CD8-positive, alpha-beta memory T cell (primary cell): ENCODE measurements at places on chromosomes 13 and 19. TPM values are rescaled to one million over a fixed set of nuclear protein-coding genes. Genes with fewer than 3 reads are reported as not detected.

Gene NLRP5
- not detected for total RNA-seq

- no peak for DNase-seq
Observed at GRCh38 chr13:106633321-106633720, 65.4 kb upstream of the ARGLU1 start.

Gene ZNF729
- total RNA-seq, result not detected

DNA sequence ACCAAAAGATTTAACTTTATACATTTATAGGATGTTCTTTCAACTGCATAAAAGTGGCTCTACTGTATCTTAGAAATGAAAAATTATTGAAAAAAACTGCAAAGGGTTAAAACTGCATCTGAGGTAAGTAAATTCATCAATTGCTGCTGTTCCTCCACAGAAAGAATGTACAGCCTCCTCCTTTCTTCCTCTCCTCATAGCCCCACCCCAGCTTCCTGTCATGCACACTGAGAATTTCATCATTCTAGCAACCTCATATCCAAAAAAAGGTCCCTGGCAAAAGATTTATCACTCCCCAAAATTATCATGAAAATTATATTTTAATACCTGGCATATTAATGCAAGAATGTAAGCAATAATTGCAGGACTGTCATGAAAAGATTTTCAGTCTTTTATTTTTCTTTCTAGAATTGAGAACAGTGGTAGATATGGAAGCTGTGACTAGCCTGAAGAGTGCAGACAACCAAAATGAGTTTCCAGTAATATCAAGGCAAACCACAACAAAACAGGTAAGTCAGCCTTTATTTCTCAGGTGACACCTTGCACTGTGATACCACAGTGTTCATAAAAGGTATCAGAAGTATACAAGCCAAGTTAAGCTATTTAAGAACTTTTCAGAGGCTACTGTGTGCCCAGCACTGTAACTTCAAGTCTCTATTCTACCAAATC lies 110.8 kb downstream of the SUCLA2 start:
- no peak for DNase-seq

Gene TRIM28
- 705 TPM for total RNA-seq

DNA sequence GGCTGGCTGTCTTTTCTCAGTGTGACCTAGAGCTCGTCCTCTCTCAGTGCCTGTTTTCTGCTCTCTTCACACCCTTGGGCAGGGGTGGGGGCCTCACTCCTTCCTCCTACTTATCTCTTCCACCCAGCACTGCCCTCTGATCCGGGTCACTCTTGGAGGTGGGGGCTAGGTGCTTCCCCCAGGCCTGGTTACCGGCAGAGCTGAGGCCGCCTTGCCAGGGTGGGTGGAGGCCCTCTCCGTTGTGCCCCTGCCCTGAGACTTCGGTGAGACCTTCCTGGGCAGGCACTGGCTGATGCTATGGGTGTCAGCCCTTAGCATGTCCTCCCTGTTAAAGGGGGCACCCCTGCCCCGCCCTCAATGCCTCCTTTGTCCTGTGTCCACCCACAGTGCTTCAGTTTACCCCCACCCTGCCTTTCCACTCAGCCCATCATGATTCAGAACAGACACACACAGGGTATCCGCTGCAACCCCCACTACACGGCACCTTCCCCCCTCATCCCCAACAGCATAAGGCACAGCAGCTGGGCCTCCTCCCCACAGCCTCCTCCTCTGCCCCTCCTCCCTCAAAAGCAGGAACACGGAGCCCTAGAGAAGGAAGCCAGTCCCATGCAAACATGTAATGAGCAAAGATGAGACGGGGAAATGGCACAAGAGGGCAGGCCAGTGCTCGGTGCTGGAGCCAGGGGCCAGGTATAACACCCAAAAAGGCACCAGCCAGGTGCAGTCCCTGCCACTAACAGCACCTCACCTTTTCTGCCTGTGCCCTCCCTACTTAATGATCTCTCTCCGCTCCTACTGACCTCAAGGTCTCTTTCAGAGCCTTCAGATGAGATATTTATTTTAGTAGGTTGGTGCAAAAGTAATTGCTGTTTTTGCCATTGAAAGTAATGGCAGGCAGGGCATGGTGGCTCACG lies 9.8 kb downstream of the ZGLP1 start:
- DNase-seq, result no peak

DNA sequence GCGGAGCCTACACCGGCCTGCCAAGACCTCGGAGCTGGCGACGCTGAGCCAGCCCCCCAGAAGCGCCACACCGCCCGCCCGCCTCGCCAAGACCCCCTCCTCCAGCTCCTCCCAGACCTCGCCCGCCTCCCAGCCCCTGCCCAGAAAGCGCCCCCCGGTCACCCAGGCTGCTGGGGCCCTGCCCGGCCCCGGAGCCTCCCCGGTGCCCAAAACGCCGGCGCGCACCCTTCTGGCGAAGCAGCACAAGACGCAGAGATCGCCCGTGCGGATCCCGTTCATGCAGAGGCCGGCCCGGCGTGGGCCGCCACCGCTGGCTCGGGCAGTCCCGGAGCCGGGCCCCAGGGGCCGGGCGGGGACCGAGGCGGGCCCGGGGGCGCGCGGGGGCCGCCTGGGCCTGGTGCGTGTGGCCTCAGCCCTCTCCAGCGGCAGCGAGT lies 10.2 kb downstream of the C19orf25 start:
- DNase-seq, result no peak

DNA sequence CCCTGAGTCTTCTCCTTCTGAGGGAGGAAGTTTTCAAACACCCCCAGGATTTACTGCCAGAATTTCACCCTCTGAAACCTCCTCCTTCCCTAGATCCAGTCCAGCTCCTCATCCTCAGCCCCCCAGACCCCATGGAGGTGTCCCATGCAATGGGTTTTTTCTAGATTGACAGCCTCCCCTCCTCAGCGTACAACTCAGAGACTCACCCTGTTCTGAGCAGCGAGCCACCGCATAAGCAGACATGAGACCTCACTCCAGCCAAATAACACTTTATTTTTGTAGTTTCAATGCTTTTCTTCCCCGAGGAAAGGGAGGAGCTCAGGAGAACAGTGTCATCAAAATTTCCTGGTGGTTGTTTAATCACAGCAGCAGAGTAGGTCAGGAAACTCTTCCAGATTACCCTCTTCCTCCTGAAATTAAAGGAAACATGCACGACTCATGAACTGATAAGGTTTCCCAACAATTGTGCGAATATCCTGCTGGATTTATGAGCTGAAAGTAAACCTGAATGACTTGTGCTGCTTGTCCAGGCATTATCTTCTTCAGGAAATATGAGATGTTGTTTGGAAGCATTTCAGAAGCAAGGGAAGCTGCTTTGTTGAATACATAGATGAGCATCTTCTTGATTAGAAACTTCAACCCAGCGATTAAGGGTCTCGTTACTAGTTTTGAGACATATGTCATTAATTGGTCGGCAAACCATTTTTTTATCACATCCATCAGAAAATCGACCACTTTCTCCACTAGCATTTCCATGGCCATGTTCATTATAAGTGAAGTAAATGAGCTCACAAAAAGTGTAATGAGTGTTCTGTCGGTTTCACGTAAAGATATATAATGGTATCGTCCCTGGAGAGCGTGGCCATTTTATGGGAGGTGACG lies 36.2 kb downstream of the ERICH4 start:
- DNase-seq, result no peak

Gene EMP3
- 278 TPM for total RNA-seq

Gene FXYD7
- 0.60 TPM for total RNA-seq

DNA sequence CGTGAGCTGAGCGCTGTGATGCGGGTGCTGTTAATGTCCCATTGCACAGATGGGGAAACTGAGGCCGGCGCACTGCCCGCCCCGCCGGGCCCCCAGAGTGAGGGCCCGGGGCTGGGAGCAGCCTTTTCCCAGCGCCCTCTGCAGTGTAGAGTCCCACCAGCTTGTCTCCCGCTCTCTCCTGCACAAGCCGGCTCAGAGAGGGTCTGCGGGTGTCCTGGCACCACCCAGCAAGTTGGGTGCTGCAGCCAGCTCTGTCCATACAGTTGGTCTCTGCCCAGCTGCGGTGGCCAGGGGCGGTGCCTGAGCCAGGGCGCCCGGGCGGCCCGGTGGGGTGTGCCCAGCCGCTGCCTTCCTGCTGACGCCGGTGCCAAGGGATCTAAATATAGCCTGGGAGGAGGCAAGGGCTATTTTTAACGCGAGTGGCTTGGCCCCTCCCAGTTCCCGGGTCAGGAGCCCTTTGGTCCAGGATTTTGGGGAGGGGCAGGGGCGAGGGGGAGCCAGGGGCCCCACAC lies 19.3 kb downstream of the GADD45B start:
- peak; percentile 27 for DNase-seq

GRCh38 chr13:76038920-76039716 lies 403.0 kb downstream of the LMO7 start:
- DNase-seq, result no peak

Gene THAP8
- 1.3 TPM for total RNA-seq

DNA sequence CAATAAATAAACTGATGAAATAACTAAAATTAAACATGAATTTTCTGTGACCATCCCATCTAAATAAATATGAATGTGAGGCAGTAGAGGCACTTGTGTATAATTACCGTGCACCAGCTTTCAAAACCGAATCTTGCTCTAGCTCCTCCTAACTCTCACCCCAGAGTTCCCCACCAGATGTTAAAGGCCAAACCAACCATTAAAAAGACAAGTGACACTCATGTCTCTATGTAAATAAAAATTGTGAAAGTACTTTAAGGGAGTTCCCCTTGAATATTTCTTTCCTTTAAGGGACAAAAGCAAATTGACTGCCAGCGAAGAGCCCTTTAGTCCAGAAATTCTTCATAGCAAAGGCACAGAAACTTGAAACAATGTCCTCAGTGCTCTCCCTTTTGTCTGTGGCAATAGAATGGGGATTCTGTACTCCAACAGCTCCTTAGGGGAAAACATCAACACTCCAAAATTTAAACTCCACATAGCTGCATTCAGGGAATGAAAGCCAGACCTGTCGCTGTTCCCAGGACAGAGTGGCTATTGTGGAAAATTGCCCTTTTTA lies 101.7 kb upstream of the SOX21 start:
- DNase-seq, result no peak

GRCh38 chr13:34103854-34104253 lies 285.9 kb downstream of the RFC3 start:
- no peak for DNase-seq

Gene FPR1
- not detected for total RNA-seq

GRCh38 chr19:48624067-48624594 lies 4.8 kb downstream of the SPHK2 start:
- peak; percentile 92 for DNase-seq

DNA sequence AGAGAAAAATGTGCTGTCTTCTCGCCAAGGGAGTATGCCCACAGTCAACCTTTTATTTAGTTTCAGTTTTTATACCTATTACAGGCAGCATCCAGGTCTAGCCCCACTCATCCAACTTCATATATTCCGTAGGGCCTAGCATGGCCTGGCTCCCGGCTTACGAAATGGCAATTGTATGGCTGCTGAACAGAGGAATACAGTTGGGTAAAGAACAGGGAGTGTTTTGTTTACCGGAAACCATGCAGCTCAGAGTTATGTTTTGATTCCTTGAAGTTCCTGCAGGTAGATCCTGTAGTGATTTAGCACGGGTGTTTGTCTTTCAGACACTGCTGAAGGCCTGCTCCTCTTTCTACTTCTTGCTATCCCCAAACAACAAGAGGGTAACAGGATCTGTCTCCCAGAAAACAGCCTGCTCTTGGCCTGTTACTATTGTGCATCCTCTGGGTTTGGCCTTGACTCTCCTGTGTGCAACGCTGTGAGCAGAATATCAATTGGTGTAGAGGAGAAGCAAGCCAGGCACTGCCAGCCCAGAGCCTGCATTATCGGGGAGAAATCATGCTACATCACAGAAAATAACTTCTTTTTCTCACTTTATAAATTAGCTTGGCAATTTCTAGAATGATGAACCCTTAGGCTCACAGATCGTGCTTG lies 32.4 kb downstream of the OLFM4 start:
- DNase-seq, result no peak

Gene LIPE
- total RNA-seq, result 22.7 TPM

Gene CEACAM3
- total RNA-seq, result not detected

GRCh38 chr13:87331178-87331577 lies 340.0 kb upstream of the SLITRK5 start:
- DNase-seq, result no peak

- no peak for DNase-seq
Observed at GRCh38 chr13:61162106-61162505, 253.5 kb downstream of the PCDH20 start.

GRCh38 chr13:44730851-44731250 lies 154.7 kb upstream of the TSC22D1 start:
- no peak for DNase-seq

Gene GPC6
- total RNA-seq, result not detected

Gene ZNF530
- 12.6 TPM for total RNA-seq

Gene CRLF1
- not detected for total RNA-seq

GRCh38 chr13:59893266-59893665 lies 270.5 kb downstream of the DIAPH3 start:
- no peak for DNase-seq

Gene ABCA7
- 39.5 TPM for total RNA-seq
